ENCODE measurements at places on chromosomes 13 and 19. TPM values are rescaled to one million over a fixed set of nuclear protein-coding genes. Genes with fewer than 3 reads are reported as not detected.

ZNF284 gene
- polyA plus RNA-seq = 0.56 TPM

PSG1 gene
- not detected for polyA plus RNA-seq

CARS2 gene
- 39.9 TPM for polyA plus RNA-seq

- no peaks in the 10 kb centered on the region for H3K36me3 ChIP-seq
- peak overlapping the region; percentile 53 for H3K4me3 ChIP-seq
- peak overlapping the region; percentile 94 for H3K27ac ChIP-seq
- peaks cover 57% of the 10 kb centered on the region for H3K4me1 ChIP-seq
- DNase-seq = no peak
- H3K27me3 ChIP-seq = no peaks in the 10 kb centered on the region
These were observed 1.7 kb upstream of the EML2 start for GRCh38 chr19:45640849-45641273.

DNA sequence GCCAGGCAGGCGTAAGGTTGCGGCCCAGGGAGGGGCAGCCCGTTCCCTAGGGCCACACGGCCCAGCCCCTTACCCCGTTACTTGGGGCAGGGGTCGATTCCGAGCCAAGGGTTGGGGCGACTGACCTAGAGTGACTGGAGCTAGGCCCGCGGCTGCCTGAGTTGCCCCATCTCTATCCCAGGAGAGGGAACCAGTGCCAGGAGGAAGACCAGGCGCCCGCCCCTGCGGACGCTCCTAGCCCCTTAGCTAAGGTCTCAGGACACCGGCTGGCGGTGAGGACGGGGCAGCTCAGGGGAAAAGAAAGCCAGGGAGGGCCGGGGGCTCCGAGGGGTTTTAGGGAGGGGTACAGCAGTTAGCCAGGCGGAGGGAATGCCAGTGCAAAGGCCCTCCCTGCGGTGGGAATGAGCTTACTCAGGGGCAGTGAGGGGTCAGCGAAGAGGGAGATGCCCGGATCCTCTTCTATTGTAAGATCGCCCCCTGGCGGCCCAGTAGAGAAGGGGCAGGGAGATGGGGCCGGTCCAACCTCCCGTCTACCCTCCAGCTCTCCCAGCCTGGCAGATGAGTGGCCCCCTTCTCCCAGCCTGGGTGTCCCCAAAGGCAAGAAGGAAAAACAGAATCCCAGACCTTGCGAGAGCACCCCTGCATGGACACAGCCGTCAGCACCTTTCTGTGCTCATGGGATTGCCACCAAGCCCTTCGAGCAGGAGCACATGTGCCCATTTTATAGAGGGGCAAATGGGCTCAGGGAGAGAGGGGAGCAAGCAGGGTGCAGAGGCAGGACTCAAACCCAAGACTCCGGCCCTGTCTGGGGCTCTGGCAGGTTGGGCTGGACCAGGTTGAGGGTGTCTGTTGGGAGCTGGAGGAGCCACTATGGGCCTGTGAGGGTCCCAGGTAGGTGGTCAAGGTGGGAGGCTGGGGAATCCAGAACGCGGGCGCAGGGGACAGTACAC is 16.3 kb downstream of the CILP2 start:
- peak; percentile 60 for DNase-seq
- H3K27ac ChIP-seq = no peak overlapping the region
- no peaks in the 10 kb centered on the region for H3K27me3 ChIP-seq
- no peak overlapping the region for H3K4me3 ChIP-seq

- peaks cover 17% of the 10 kb centered on the region for H3K4me1 ChIP-seq
- H3K27me3 ChIP-seq = no peaks in the 10 kb centered on the region
- no peak overlapping the region for H3K4me3 ChIP-seq
- peaks cover 5% of the 10 kb centered on the region for H3K36me3 ChIP-seq
- H3K27ac ChIP-seq = no peak overlapping the region
- DNase-seq = no peak
These were observed 8.5 kb downstream of the MICU2 start for GRCh38 chr13:21595546-21595822.

DNA sequence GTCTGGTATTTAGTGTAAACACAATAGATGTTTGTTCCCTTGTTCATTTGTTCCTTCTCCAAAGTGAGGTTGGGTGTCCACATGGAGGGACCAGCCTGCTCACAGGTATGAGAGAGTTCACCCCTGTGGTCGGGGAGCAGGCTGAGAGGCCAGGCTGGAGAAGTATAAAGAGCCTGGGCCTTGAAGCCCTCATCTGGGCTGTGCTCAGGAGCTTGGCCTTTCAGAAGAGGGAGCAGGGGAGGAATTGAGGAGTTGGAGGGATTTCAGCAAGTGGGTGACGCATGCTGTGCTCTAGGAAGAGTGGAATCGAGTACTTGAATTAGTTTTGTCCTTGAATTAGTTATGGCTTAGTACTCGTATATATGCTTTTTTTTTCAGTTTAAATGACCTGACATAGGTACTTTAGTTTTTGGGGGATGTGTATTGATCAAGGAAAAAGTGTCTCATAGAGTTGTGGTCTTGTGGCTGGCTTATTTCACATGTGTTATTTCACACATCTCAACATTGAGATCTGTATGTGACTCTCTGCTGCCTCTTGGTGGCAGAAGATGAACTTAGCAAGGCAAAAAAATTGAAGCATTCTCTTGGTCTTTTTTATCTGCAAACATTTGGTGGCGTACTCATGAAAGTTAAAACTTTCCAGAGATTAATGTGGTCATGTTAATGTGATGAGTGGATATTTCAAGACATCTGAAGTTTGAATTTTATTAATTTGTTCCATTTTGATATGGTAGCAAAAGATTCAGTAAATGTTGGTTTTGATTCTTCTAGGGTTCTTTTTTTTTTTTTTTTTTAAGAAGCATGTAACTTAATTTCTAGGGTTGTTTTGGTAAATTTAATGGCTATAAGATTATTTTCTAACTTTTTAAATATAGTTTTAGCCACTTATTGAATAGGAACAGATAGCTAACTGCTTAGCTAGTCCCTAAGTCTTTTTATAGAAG is 54.3 kb downstream of the SLAIN1 start:
- no peaks in the 10 kb centered on the region for H3K4me1 ChIP-seq
- H3K36me3 ChIP-seq = peaks cover 29% of the 10 kb centered on the region
- no peak overlapping the region for H3K27ac ChIP-seq
- no peak overlapping the region for H3K4me3 ChIP-seq
- no peaks in the 10 kb centered on the region for H3K27me3 ChIP-seq
- DNase-seq = peak; percentile 55

DNA sequence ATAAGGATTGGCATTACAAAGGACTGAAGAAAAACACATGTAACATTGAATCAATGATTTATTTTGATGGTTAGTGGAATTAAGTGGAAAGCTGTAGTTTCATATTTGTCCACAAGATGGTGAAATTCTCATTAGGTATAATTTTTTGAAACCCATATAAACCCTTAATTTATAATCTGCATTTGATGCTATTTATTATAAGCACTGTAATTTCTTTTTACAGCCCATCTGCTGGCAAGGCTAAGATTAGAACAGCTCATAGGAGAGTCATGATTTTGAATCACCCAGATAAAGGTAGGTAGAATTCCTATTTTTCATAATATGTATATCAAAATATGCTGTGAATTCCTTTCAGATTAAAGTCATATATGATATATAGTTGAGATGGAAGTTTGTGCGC is 62.2 kb downstream of the DNAJC15 start:
- no peaks in the 10 kb centered on the region for H3K27me3 ChIP-seq
- no peak overlapping the region for H3K4me3 ChIP-seq
- peaks cover 5% of the 10 kb centered on the region for H3K36me3 ChIP-seq
- H3K27ac ChIP-seq = no peak overlapping the region
- H3K4me1 ChIP-seq = no peaks in the 10 kb centered on the region
- DNase-seq = no peak

- no peaks in the 10 kb centered on the region for H3K36me3 ChIP-seq
- no peak overlapping the region for H3K27ac ChIP-seq
- H3K27me3 ChIP-seq = no peaks in the 10 kb centered on the region
- no peak overlapping the region for H3K4me3 ChIP-seq
These were observed 25.9 kb downstream of the ZFR2 start for GRCh38 chr19:3842948-3843347.

- DNase-seq = no peak
- H3K4me1 ChIP-seq = no peaks in the 10 kb centered on the region
- H3K4me3 ChIP-seq = no peak overlapping the region
- H3K27me3 ChIP-seq = peaks cover 10% of the 10 kb centered on the region
- no peaks in the 10 kb centered on the region for H3K36me3 ChIP-seq
- H3K27ac ChIP-seq = no peak overlapping the region
These were observed 5.9 kb downstream of the SLITRK5 start for GRCh38 chr13:87677043-87677495.

DNA sequence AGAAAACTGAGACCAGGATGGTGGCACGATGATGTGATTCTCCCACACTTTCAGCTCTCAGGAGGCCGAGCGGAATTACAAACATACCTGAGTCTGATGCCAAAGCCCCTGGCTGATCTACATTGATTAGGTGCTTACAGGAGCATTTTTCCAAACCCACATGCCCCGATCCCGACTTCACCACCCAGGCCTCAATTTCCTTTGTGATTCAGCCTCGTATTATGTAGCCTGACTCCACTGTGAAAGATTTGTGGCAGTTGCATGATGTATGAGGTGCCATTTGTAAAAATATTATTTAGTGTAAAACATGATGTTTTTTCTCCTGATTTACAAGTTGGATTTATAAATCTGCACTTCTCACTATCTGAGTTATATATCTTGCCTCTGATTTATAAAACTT is 118.0 kb downstream of the TSHZ3 start:
- no peaks in the 10 kb centered on the region for H3K36me3 ChIP-seq
- H3K4me3 ChIP-seq = no peak overlapping the region
- H3K27me3 ChIP-seq = peaks cover 6% of the 10 kb centered on the region
- no peak for DNase-seq
- H3K27ac ChIP-seq = no peak overlapping the region

DNA sequence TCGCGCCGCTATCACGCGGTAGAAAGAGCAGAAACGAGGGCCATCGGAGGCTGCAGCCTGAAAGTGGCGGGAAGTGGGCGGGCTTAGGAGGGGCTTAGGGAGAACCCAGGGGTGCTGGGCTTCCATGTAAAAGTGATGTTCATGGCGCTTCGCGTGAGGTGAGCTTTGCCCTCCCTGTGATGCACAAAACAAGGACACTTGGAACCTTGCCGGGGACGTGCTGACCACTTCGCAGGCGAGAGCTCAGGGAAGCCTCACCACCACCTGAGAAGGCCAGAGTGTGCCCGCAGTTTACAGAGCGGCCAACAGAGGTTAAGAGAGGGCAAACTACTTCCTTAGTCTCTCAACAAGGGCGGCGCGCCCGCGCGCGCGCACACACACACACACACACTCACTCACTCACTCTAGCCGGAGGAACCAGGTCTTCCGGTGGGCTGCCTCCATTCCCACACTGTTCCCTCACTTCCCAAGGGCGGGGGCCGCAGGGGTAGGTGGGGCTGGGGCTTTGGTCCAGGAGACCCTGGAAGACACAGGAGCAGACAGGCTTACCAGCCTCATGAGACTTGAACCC is 651 bp downstream of the GAPDHS start:
- peaks cover 11% of the 10 kb centered on the region for H3K4me1 ChIP-seq
- H3K36me3 ChIP-seq = no peaks in the 10 kb centered on the region
- H3K27ac ChIP-seq = no peak overlapping the region
- DNase-seq = no peak
- peaks cover 2% of the 10 kb centered on the region for H3K27me3 ChIP-seq

DNA sequence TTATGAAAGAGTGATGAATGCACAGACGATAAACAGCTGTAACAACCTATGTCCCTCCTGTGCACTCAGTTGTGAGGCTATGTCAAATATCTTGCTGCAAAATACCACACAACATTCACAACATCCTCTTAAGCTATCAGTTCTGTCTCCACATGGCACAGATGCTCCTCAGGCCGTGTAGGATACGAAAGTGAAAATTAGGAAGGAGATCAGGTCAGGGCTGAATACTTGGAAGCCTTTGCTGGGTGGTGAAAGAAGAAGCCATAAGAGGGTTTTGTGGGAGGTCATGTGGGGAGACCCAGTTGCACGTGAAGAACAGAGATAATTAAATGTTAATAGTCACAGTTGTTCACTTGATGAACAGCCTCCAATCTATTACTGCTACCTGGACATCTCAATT is 58.9 kb downstream of the RXFP2 start:
- no peak for DNase-seq
- H3K27me3 ChIP-seq = no peaks in the 10 kb centered on the region
- H3K27ac ChIP-seq = no peak overlapping the region
- no peak overlapping the region for H3K4me3 ChIP-seq
- H3K36me3 ChIP-seq = no peaks in the 10 kb centered on the region

DNA sequence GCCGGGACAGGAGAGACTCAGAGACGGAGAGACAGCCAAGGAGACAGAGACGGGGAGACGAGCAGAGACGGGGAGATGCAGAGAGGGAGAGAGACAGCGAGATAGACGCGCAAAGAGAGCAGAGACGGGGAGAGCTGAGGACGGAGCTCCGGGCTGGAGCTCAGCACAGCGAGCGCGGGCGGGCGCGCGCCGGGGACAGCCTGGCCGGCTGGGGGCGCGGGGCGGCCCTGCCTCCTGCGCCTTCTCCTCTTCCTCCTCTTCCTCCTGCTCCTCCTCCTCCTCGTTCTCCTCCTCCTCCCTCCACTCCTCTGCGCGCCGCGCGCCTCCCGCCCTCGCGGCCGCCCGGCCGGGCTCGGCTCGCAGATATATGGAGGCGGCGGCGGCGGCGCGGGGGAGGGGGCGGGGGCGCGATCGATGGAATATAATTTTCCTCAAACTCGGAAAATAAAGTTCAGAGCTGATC is at the start of gene ERFL:
ERFL (minus strand) TSS at position 229 of the 463 bp plus-strand sequence. CDS start 15,530 bp downstream, outside the sequence.
- H3K4me3 ChIP-seq = peak within 1 kb of the TSS; percentile 89
- H3K27me3 ChIP-seq = peaks cover 4% of the 10 kb centered on the region
- H3K4me1 ChIP-seq = peaks cover 28% of the 10 kb centered on the region
- no peak for DNase-seq
- H3K36me3 ChIP-seq = no peaks in the 10 kb centered on the region
